Psoas muscle (tissue), 8 donors: ENCODE measurements at places on chromosomes 5 and 9.

DNA sequence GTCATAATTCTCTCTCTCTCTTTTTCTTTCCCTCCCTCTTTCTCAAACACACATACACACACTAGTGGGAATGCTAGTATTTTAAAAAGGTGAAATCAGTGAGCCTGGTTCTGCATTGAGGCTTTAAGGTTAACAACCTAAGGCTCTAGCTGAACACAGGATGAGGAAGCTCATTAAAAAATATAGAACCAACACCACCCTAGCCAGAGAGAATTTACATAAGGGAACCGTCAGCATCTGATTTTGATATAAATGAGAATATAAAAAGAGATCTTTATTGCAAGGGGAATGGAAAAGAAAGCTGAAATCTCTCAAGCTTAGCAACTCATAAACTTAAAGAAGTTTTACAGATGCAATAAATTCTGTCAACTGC lies 100.5 kb downstream of the MAMDC2 start:
- no peak for DNase-seq

- no peak for DNase-seq
Measured at GRCh38 chr5:158170060-158170459, 311.1 kb upstream of the CLINT1 start.

GRCh38 chr5:150487199-150488061 lies 20.5 kb upstream of the NDST1 start:
- DNase-seq = peak; percentile 66

GRCh38 chr5:1795506-1795905 lies 4.1 kb downstream of the MRPL36 start:
- DNase-seq = no peak

GRCh38 chr5:17178373-17178675 lies 39.1 kb upstream of the BASP1 start:
- no peak for DNase-seq

GRCh38 chr5:160036243-160036642 lies 27.3 kb downstream of the TTC1 start:
- DNase-seq = no peak

GRCh38 chr9:17236147-17236546 lies 101.3 kb downstream of the CNTLN start:
- no peak for DNase-seq

- DNase-seq = peak; percentile 15
Measured at GRCh38 chr9:21576331-21577189, 94.4 kb upstream of the IFNE start.
